ENCODE measurements at places on chromosomes 7 and 10.

DNA sequence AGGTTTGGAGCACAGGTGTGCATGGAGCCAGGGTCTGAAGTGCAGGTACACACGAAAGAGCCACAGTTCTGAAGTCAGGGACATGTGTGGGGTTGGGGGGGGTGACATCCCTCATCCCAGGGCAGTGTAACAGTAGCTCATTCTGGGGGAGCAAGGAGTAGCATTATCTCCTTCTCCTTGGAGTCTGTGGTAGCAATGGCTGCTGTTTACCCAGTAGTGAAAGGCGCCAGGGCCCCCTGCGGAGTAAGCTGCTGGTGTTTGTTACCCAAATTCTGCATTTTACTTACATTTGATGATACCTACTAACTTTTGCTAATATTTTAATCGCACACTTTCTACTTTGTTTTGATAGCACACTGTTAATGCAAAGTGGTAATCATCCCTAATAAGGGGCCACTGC is 665.5 kb downstream of the GATA3 start:
- no peak for DNase-seq

GRCh38 chr7:80370587-80370986 is 141.3 kb downstream of the GNAT3 start:
- no peak for DNase-seq

DNA sequence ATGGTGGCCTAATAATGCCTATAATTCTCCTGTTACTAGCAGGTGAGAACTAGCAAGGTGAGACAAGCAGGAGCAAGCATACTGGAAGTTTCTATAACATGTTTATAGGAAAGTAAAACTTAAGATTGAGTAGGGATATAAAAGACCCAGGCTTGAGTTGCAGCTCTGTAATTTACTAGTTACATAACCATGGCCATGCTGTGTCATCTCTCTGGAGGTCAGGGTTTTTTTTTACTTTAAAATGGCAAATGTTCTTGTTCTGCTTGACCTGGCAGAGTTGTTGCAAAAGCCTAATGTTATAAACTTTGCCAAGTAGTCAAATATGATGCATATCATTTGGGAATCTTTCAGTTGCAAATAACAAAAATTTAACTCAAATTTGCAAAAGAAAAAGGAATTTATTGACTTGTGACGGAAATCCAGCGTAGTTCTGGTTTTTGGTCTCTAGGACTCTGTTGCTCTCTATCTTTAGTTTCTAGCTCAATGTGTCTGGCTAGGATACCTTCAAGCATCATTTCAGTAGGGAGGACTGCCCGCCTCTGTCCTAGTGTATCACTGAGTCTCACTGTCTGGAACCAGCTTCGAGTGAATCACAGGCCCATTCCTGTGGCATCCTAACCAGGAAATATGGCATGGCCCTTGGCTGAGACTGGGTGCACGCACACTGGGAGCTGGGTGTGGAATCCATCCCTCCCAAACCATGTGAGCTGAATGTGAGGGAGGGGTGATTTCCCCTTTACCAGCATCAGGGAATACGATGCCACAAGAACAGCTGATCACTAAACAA is 67.9 kb downstream of the ADAM22 start:
- no peak for DNase-seq

DNA sequence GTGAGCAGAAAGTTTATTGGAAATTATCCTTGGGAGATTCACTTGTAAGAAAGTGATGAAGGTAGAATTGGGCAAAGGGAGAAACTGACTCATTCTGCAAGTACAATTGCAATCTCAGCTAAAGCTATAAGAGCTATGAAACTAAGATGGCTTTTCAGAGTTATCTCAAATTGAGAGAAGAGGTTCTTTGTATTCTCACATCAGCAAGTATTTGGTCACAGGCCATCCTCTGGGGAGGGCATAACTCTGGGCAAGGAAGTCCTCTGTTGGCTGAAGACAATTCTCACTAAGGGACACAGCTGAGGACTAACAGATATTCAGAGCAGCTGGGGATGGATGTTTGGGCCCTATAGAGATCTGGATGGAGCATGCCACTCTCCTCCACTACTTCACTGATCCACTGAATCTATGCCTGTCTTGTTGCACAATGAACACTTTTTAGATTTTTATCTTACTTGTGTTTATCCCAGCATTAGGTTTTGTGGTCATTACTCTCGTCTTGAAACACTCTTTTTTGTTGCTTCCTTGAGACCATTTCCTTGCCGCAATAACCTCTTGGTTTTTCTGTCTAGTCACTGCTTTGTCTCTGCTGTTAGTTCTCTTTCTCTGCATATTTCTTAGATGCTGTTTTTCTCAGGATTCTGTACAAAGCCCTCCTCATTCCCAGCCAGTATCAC is 115.1 kb downstream of the GNAI1 start:
- no peak for DNase-seq

DNA sequence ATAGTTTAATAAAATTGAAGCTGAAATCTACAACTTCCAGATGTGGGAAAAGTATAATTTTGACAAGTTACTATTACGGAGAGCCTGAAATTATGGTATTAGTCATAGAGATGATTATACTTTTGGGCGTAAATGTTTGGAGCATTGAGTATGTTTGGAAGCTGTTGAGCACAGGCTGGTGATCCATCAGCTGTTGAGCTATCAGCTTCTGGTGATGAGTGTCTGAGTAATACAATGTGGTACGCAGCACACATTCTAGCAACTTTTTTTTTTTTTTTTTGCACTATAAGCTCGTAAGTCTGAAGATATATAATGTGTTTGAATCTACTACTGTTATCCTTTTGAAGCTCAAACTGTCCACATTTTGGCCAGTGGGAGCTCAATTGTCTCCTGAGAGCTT is 123.4 kb downstream of the ATE1 start:
- no peak for DNase-seq

Measured in Peyer's patch (tissue), 4 donors.